ENCODE measurements at places on chromosomes 1 and 21.

DNA sequence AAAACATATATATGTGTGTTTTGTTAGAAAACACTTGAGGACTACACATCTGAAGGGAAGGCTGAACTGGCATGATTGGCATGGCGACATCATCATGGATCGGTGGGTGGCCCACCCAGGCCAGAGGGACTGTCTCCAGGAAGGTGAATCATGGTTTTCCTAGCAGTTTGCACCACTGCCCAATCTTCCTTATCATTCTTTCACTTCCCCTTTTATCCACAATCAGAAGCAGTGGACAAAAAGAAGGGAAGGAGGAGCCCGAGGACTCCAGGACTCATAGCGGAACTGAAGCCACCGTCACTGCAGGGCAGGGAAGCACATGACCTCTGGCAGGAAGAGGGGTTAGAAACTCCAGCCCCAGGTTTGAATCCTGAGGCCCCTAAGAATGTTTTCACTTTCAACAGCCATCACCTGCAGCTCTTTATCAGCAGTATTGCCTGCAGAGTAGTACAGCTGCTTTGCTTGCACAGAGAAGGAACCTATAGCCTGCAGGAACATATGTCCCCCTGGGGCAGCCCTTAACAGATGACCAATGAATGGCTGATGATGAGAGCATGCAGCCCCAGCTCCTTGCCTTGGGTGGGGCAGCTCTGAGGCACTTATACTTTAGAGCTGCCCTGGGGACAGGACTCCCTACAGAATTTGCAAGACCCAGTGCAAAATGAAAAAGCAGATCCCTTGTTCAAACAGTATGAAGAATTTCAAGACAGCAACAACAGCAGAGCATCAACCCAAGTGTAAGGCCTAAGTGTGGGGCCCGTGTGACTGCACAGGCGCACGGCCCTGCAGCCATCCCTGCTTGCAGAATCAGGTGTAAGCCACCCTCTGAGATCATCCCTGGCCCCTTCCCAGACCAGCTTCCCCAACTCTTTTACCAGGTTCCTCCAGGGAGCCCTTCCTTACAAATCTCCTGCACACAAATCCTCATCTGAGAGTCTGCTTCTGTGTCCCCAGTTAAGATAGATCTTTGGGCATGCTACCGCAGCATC lies 241.8 kb upstream of the IRF2BP2 start:
- peak; percentile 56 for DNase-seq

DNA sequence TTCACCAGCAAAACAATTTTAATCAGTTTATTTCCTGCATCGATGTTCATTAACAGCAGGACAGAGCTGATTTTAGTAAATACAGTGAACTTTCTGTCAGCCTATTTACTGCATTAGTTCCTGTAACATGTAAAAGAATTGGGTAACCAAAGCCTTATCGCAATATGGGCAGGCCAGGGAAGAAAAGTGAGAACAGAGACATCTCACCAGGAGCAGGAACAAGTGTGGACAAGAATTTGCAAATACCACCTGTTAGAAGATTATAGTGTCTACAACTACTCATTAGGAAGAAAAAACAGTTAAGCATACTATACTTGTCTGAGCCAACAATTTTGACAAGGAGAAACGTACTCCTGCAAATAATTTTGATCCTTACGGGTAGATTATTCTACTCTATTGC lies 1293.9 kb downstream of the PLA2G4A start:
- no peak for DNase-seq

DNA sequence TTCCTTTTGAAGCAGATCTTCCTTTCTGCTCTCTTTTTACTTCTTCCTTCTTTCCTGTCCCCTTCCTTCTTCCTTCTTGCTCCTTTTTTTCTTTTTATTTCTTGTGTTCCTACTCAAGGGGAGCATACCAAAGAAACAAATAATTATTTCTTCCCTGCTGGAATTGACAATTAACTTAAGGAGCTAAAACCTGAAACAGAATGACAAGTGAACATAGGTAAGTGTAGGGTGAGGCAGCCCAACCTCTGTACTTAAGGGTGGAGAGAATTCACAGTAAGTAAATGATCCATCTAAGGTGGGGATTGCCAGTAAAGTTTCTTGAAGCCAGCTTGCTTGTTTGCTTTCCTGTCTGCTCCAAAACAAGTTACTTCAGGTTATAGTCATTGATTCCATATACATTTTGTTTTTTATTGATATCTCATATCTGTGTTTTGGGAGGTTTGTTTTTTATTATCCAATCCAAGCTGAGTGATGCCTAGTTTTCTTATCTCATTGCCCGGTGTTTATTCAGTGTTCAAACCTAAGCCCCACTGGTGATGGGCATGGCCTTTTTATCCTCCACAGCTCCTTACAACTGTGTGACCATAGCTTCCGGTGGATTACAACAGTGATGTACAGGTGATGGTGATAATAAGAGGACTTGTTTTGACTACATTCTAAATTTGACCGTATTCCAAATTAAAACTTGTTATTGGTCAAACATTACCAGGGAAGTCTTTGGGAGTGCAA lies 133.2 kb upstream of the IVNS1ABP start:
- no peak for DNase-seq

DNA sequence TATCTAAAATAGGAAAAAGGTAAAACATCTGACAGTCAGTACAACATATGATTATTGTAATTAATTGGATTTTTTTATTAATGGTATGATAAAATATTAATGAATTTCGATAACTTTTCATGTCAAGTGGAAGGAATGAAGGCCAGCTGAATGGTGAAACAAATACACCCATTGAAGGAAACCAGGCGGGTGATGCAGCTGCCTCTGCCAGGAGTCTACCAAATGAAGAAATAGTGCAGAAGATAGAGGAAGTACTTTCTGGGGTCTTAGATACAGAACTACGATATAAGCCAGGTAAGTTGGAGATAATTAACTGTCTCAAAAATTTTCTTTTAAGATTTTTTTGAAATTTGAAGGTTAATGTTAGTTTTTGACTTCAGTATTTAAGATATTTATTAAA lies 3.2 kb downstream of the SON start:
- DNase-seq = no peak

DNA sequence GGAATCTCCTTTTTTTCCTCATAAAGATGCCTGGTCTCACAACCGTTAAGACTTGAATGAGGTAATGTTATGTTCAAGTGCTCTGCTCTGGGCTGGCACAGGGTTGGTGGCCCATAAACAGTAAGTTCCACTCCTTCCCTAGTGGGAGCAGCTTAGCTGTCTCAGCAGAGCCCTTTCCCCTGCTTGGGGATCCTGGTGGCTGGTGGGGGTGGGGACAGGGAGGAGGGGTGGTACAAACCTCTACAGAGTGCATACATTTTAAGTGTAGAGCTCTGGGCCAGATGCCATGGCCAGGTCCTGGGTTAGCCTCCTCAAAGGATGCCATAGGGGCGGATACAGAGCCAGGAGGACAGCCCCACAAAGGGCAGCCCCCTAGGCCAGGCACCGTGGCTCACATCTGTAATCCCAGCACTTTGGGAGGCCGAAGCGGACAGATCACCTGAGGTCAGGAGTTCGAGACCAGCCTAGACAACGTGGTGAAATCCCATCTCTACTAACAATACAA lies 20.7 kb upstream of the PADI1 start:
- no peak for DNase-seq

All from CD4-positive, alpha-beta T cell (primary cell).